ENCODE measurements at places on chromosomes 4 and X. TPM values are rescaled to one million over a fixed set of nuclear protein-coding genes. Genes with fewer than 3 reads are reported as not detected.

Gene CT47B1
- not detected for total RNA-seq

Gene TRMT2B
- total RNA-seq, result 25.8 TPM

Gene INPP4B
- total RNA-seq, result 71.6 TPM

Gene CLDN2
- total RNA-seq, result not detected

Gene PITX2
- total RNA-seq, result not detected

DNA sequence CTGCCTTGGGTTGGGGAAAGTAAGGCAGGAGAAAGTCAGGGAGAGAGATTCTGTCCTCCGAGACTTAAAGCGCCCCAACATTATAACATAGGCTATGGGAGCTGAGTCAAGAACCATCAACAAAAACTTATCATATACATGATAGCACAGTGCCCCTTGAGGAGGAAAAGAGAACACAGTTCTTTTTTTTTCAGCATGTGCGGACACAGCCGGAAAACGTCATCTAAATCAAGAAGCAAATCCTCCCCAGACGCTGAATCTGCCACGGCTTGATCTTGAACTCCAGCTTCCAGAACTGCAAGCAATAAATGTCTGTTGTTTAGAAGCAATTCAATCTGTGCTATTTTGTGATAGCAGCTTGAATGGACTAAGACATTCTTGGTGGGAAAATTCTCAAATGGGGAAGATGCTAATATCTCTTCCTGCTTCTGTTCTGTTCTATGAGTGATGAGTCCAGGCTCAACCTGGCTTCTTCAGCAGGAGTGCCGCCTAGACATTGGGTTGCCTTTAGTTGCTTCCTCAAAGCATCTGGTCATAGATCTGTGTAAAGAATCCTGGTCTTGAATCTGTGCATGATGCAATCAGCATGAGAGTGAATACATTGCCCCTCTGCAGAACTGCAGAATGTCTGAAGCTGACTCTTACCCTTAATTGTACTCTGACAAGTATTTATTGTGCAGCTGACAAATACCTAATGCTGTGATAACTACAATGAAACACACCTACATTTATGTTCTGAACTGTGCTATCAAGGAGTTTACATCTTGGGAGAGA lies 549.8 kb upstream of the PRKX start:
- DNase-seq, result no peak

DNA sequence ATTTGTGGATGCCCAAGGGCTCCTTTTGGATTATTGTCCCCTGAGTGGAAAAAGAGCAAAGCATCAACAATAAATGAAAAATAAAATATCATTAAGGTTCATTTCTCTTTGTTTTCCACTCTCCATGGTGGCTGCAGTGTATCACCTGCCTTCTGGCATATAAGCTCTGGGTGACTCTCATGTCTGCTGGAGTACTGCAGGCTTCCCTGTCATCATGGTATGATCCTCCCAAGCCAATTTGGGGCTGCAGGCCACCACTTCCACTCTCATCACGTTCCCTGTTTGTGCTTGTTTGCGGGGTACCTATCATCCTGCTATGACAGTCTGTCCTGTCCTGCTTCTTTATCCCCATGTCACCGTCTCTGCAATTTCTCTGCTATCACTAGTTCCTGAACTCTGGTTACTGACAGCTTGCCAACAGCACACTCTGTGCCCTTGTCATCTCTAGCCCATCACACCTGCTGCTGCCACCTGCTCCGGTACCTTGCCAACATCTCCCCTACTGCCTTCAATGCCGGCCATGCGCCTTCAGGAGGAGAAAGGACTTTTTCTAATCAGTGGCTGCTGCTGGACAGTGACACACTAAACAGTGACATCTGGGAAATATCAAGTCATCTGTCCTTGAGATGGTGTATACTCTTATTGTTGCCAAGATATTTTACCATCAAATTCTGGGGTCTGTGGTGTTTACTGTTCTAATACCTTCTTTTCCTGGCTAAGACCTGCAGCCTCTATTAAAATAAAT lies 23.0 kb upstream of the FGF5 start:
- DNase-seq, result no peak

DNA sequence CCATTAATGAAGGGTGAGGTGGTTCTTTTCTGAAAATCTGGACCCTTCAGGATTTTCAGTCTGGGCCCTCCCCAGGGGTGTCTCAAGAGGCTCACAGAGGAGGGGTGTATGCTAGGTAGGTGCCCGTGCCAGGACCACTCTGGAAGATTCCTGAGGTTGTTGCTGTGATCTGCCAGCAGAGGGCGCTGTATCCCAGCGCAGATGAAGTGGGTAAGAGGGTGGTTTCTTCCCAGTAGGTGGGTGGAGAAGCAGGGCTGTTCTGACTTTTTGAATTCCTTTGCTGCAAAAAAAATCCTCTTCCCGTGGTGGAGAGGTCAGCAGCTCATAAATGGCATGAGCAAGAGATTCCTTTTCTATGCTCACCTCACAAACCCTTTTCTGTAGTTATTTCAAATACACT lies 51.1 kb downstream of the SCML1 start:
- DNase-seq, result peak; percentile 32

DNA sequence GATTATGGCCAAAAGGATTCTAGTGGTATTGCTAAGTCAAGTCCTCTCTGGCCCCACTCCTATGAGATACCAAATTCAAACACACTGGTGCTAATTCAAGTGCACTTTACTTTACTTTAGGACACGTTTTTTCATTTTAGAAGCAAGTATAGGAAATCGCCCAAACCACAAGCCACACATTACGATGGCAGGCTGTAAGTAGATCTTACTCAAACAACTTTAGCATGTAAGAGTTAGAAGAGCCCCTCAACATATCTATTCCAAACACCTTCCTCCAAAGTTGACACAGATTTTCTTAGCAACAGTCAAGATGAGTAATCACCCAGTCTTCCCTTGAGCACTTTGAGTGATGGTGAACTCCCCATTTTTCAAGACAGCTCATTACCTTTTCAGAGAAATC lies 43.6 kb downstream of the DRD5 start:
- peak; percentile 58 for DNase-seq

- no peak for DNase-seq
These were observed 55.3 kb downstream of the ASB9 start for GRCh38 chrX:15214588-15214987.

- DNase-seq, result no peak
These were observed 31.8 kb upstream of the ERVMER34-1 start for GRCh38 chr4:52783069-52783468.

GRCh38 chr4:83285055-83285407 lies 433 bp upstream of the COQ2 start:
- peak; percentile 58 for DNase-seq

- DNase-seq, result peak; percentile 43
These were observed 2.4 kb upstream of the FGFRL1 start for GRCh38 chr4:1008840-1009541.

GRCh38 chr4:183008492-183008891 lies 90.6 kb upstream of the WWC2 start:
- DNase-seq, result no peak

- DNase-seq, result no peak
These were observed 317.5 kb upstream of the RASGEF1B start for GRCh38 chr4:81789158-81789557.
